Inflammatory macrophage (primary cell): ENCODE measurements at places on chromosomes 16 and 17.

DNA sequence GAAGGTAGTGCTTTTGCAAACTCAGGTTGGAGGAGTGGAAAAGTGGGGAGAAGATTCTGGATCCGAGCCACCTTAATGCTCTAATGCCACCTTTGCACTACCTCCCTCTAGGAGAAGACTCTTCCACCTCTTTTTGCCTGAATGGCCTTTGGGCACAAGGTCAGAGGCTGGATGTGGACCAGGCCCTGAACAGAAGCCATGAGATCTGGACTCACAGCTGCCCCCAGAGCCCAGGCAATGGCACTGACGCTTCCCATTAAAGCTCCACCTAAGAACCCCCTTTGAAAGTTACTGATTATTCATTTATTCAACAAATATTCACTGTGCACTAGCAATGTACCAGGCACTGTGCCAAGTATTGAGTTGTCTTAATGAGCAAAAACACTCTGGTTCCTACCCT is 3.2 kb downstream of the SHBG start:
- DNase-seq, result no peak

DNA sequence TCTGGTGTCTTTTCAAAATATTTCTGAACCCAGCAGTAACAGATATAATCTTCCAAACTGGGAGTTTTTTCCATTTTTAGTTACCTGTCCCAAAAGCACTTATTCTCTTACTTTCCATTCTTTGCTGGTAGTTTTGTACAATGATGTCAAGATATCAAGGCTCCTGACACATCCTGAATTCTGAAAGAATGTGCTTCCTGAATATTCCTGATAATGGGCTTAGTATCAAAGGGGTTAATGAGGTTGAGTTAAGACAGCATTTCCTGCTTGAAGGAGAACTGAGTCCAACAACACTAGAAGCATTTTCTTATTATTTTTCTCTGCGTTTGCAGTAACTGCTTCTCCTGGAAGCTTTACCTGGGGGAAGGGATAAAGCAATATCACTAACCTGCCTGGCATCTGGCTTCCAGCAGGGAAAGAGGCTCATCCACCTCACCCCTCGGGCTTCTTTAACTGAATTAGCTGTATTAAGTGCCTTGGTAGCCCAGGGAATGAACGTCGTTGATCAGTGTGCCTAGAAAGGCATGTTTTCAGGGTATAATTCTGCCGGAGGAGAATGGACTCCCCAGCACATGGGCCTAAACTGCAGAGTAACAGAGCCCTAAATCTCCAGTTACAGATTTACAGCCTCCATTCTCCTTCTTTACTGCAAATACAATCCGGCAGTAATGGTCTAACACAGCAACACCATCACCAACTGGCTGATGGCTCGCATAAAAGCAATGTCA is 134.4 kb downstream of the SNX11 start:
- no peak for DNase-seq

- DNase-seq, result no peak
Observed at GRCh38 chr17:33908363-33909064, 346.6 kb upstream of the CCL2 start.

- DNase-seq, result peak; percentile 69
Observed at GRCh38 chr17:77472468-77473310, 331.9 kb downstream of the SEC14L1 start.

GRCh38 chr16:87210894-87211293 is 106.3 kb downstream of the C16orf95 start:
- DNase-seq, result no peak

DNA sequence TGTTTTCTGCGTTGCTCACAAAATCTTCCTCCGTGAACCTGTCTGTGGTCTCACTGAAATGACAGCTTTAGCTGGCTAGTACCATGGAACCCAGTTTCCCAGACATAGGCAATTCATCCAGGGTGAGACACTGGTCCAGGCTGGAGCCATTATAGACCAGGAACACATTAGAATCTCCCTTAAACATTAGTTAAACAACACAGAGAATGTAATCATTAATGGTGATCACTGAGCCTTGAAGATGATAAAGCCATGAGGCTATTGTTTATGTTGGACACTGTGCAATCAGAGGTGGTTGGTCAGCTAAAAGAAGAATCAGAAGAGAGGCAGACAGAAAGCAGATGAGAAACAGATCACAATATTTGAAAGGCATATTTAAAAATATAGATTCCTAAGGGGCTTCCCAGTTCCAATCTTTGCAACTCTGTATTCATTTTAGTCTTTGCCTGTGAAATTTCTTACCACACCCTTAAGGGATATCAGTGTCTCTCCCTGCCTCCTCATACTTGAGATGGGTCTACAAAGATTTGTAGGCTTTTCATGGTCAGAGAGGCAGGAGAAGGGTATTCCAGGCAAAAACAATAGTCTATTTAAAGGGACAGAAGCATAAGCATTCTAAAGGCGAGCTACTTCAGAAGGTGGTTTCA is 317.9 kb downstream of the MAP2K6 start:
- DNase-seq, result no peak

DNA sequence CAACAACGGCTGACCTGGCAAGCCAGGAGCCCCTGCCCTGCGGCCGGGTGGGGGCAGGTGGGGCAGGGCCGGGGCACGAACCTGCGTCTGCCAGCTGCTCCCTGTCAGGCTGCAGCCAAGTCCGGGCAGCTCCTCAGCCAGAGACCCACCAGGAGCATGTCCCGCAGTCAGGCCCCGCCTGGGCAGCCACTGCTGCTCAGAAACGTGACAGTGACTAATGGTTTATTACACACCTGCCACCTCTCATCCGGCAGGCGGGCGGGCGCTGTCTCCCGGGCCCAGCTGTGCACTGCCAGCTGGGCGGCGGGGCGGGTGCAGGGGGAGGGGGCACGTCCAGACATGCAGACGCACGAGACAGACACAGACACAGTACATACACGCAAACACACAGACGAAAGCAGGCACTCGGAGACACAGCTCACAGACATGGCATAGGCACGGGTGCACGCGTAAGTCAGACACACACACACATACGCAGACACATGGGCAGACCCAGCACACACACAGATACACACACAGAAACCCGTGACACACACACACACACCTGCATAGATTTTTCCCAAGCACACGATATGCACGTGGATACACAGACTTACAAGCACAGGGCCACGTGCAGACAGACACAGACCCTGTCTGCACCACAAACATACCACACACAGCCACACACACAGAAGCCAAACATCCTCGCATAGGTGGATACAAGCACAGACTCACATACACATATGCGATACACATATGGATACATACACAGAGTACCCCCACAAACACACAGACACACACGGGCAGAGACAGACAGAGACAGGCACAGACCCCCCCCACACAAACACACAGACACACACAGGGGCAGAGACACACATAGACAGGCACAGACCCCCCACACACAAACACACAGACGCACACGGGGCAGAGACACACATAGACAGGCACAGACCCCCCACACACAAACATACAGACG is 248.3 kb upstream of the CIBAR2 start:
- no peak for DNase-seq

GRCh38 chr17:12584727-12585126 is 81.0 kb upstream of the MYOCD start:
- DNase-seq, result no peak

- no peak for DNase-seq
Observed at GRCh38 chr17:74353446-74354060, 8.1 kb downstream of the BTBD17 start.

DNA sequence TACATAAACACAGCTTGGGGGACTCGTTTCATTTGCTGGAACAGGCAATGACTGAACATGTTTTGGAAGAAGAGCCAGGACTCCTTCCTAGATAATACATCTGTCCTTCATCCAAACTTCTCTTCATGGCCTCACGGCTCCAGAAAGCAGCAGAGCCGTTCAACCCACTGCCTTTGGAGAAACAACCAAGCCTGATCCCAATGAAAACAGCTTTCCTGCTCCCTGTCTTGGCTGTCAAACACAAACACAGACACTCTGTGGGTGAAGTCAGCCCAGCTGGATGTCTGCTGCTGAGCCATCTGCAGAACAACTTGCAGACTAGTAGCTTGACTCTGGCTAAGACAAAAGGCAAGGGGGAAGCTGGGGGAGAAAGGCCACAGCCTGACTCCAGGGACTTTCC is 345.1 kb upstream of the PSMD7 start:
- no peak for DNase-seq
